ENCODE measurements at places on chromosomes 3 and 15.
A peak's percentile ranks its signal among the peaks of the same experiment; 100 is the strongest.

DNA sequence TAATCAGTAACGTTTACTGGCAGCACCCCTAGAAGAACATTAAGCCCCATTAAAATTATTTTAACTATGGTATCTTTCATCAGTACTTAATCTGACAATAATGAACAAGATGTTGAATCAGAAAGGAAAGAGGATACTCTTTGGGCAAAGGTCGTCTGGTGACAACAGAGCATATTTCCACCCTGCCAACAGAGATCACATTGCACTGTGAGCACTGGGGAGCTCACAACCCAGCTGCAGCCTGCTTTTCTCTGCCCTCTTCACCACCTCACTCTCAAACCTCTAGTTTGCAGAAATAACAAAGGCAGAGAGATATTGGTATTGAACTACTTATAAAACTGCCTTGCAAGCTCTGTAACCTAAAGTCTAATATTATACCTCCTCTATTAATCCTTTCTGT is 130.0 kb downstream of the FBN1 start:
- DNase-seq = no peak

DNA sequence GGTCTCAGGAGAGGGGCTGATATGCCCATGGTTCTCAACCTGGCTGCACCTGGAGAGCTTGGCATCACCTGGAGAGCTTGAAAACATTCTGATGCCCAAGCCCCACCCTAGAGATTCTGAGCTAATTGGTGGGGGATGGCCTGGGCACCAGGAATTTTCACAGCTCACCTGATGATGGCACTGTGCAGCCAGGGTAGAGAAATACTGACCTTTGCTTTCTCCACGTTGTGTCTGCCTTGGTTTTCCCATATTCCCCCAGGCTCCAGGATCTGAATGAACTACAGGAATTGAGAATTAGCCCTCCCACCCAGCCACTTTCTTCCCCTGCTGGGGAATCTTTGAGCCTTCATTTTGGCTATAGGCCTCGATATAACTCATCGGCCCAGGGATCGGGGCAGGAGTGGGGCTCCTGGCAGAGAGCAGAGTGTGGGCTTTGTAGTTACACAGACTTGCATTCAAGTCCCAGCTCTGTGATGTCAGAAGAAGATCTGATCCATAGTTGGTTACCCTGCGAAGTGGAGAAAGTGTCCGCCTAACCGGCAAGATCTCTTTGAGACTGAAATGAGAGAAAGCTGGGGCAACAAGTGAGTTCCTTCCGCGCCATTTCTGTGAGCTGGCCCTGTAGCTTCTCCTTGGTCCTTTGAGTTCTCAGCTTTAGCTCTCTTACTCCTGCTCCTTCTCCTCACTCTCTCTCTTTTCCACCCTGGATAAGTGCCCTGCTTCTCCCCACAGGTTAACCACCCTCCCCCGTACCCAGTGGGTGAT is 33.1 kb upstream of the UBE2Q2 start:
- peak; percentile 34 for DNase-seq

DNA sequence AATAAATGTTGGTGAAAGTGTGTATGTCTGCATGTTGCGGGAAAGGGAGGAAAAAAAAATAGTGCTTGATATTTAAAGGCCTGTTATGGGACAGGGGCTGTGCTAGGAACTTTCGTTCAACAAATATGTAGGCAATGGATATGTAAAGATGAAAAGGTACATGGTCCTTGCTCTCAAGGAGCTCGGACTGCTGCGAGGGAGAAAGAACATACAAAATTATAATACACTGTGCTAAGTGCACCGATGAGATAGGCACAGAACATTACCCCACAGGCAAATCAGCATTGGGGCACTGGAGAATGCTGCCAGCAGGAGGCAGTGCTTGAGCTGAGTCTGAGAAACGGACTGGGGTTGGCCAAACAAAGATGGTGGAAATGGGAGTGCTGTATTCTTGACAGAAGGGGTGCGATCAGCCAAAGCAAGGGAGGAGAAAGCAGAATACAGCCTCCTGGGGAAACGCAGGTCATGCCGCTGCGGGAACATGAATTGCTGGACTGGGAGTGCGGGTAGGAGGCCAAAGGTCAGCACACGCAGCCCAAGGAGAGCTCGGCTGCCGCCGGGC is 649 bp downstream of the C15orf40 start:
- peak; percentile 92 for DNase-seq

- DNase-seq = no peak
Observed at GRCh38 chr3:39147711-39148434, 5.5 kb downstream of the CSRNP1 start.

DNA sequence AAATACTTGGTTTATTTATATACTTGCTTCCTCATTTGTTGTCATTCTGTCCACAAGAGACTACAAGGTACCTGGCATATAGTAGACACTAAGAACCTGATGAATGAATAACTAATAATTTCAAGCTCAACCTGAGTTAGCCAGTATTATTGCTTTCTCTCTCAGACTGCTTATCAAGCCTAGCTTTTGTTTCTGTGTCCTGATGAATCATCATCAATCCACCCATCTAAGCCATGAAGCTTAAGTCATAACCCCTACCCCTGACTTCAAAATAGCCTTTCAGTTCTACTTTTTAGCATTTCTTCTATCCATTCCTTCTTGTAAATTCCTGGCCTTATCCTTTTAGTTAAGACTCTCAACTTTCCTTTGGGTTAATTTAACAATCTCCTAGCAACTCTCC is 420.8 kb downstream of the EPHA6 start:
- no peak for DNase-seq

- no peak for DNase-seq
Observed at GRCh38 chr3:54131026-54131605, 8.8 kb downstream of the CACNA2D3 start.

DNA sequence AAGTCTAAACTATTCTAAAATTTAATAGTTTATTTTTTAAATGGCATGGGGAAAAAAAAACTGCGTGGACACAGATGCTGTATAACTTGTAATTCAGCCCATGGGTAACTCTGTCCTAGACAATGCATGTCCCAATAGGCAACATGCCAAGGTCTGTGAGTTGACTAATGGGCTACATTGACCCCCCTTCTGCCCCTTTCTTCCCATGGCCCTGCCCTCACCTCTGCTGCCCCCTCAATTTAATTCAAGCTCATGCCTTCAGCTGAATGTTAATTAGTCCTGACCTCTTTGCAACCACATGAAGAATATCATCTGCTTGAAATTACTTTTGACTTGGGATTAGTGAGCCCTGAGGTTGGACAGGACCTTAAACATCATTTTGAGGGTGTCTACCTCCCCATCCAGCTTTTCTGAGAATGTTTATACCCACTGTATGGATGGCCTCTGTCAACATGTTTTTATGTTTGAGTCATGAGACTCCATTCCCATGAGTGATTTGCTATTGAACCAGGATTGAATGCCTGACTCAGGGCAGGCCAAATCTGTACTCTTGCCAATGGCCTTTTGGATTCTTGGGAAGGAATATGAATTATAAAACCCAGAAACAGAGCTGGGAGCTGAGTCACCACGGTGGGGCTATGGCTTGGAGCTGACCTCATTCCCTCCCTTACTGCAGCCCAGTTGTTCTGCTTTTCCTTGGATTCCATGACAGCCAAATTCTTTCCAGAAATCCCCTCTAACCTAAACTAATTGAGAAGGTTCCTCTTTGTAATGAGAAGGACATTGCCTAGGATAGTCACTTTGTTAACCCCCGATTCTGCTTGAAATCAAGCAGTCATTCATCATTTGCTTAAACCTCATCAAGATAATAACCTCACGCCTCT is 33.5 kb upstream of the PDE8A start:
- peak; percentile 62 for DNase-seq

DNA sequence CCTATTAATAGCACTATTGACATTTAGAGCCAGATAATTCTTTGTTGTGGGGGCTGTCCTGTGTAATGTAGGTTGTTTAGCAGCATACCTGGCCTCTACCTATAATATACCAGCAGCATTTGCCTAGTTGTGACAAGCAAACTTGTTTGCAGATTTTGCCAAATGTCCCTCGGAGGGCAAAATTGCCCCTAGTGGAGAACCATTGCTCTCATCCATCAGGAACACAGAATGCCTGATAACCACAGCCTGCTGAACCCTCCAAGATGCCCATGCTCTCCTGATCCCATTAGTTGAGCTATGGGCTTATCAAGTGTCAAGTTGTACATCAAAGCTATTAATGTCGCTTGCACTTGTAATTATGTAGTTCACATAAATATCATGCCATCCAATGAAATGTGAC is 15.0 kb upstream of the KBTBD8 start:
- no peak for DNase-seq

DNA sequence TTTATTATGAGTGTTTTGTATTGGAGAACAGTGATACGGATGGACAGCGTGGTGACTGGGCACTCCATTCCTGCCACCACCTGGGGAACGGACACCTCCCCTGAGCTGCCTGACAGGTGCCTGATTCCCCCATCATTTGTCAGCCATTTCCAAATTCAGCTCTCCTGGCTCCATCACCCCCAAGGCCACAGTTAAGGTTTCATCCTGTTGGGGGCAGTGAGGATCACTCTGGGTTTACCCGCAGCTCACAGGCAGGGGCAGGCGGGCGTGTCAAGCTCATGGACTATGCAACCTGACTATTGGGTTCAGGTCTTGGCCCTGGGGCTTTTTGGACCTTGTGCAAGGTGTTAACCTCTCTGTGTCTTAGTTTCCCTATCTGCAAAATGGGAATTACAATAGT is 76.3 kb downstream of the RAB11A start:
- DNase-seq = no peak

DNA sequence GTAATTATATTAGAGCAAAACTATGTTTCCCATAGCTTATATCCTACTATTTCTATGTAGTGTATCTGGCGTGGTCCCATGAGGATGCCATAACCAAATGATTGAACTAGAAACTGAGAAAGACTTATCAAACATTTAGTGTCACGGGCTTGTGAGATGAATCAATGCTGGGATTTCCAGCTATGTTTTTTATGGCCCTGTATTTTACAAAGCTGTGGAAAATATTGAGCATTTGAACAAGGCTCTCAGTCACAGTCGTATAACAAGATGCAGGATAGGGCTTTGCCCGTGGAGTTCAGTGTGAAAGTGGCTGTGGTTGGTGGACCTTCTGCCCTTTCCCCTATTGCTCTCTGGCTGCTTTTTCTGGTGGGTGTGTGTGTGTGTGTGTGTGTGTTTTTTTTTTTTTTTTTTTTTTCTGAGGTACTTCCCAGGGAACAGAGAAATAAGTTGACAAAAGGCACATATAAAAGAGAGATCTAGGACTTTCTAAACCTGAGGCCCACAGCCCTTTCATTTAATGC is 60.7 kb downstream of the CACNA1D start:
- DNase-seq = no peak

GRCh38 chr3:96776818-96777217 is 37.6 kb upstream of the EPHA6 start:
- no peak for DNase-seq
